Activated CD4-positive, alpha-beta T cell treated with anti-CD3 and anti-CD28 coated beads for 36 hours (primary cell): ENCODE measurements at places on chromosomes 3 and 15. TPM values are rescaled to one million over a fixed set of nuclear protein-coding genes. Genes with fewer than 3 reads are reported as not detected.
A peak's percentile ranks its signal among the peaks of the same experiment; 100 is the strongest.

DNA sequence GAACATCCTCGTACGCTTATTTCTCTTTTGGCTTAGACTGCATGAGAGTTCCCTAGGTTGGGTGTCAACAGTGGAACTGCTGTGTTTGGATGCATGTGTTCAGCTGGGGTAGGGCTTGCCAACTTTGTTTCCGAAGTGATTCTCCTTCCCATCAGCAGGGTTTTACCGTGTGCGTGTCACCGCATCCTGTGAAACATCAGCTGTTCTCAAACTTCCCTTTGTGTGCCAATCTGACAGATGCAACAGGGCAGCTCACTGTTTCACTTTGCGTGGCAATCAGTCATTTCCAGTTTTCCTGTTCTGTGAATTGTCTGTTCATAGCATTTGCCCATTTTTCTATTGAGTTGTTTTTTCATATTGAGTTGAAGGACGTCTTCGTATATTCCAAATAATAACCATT lies 218.8 kb downstream of the VPS13C start:
- no peak overlapping the region for H3K4me3 ChIP-seq
- peaks cover 20% of the 10 kb centered on the region for H3K27me3 ChIP-seq
- no peak overlapping the region for H3K27ac ChIP-seq
- peak; percentile 38 for DNase-seq

Gene FMN1
- total RNA-seq: 0.21 TPM

DNA sequence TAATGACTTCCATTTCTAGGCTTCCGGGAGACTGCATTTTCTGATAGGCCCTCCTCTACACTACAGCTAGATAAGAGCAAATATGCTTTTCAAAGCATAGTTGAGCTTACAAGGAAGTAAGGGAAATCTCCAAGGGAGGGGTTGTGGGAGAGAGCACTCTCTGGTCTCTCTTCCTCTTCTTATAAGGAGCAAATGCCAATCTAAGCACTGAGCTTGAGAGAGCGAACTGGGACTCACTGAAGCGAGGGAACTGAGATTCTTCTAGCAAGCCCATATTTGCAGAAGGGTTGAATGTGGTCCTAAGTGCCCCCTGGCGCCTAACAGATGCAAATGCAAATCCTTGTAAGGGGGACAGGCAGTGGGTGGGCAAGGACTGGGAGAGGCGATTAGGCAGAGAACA lies 164.8 kb downstream of the ERC2 start:
- peaks cover 24% of the 10 kb centered on the region for H3K27me3 ChIP-seq
- no peak overlapping the region for H3K27ac ChIP-seq
- DNase-seq: peak; percentile 44
- no peaks in the 10 kb centered on the region for H3K4me1 ChIP-seq

GRCh38 chr3:13544293-13544831 lies 4.6 kb upstream of the FBLN2 start:
- DNase-seq: peak; percentile 80
- peaks cover 17% of the 10 kb centered on the region for H3K4me1 ChIP-seq
- no peak overlapping the region for H3K27ac ChIP-seq
- no peaks in the 10 kb centered on the region for H3K36me3 ChIP-seq
- H3K4me3 ChIP-seq: no peak overlapping the region

Gene ERICH6
- 0.58 TPM for total RNA-seq
